ENCODE measurements at places on chromosomes 2 and 18.

DNA sequence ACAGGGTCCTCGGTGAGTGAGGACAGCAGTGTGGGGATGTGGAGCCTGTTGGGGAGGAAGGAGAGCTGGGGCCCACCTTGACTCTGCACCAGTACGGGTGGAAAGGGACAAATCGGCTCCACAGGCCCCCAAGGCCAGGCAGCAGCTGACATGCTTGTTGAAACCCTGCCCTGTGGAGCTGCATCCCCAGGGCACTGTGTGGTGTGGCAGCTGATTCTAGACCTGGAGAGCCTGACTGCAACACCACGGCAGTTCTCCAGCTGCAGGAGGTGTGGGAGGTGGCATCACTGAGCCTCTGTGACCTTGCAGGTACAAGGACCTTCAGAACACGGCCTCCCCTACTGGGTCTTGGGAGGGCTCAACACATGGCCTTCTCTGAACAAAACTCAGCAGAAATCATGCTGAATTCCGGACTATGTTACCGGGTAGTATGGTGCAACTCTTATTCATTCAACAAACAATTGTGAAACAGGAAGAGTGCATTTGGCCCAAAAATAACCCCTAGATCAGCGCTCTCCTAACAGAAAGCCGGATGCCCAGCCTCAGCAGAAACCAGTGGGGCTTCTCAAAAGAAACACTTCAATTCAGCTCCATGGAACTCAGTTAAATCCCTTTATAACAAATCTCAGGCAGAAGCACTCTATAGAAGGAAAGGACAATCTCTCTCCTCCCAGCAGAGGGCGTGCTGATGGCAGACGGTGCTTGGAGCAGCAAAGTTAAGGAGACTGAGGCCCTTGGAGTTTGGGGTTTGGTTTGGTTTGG is 104.4 kb upstream of the SALL3 start:
- DNase-seq, result no peak

DNA sequence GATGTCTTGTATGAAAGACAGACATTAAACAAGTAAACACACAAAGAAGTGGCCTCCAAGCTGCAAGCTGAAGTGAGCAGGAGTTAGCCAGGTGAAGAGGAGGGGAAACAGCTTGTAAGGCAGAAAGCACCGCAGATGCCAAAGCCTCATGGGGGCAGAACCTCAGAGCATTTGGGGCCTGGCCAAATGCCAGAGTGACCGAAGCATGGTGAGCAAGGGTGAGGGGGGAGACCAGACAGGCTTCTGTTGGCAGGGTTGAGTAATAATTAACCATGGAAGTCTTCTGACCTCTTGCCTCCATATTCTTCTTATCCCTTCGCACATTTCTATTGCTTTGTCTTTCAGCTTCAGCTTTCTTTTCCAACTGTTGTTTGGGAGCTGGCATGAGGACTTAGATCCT is 5.6 kb downstream of the QPCT start:
- no peak for DNase-seq

DNA sequence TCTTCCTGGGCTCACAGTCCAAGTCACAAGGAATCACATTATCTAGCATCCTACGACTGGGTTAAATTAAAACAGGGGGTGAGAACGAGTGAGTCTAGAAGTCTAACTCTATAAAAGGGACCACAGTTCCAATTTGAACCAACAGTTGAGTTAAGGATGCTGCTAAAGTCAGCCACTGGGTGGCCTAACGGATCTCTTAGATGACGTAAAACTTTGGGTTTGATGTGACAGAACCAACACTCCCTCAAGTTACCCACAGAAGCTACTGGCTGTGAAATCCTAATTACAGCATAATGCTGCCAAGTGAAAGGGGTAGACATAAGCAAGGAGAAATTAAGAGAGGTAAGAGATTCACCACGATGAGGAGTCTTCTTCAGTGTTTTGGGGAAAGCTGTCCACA is 32.7 kb upstream of the RUFY4 start:
- DNase-seq, result no peak

DNA sequence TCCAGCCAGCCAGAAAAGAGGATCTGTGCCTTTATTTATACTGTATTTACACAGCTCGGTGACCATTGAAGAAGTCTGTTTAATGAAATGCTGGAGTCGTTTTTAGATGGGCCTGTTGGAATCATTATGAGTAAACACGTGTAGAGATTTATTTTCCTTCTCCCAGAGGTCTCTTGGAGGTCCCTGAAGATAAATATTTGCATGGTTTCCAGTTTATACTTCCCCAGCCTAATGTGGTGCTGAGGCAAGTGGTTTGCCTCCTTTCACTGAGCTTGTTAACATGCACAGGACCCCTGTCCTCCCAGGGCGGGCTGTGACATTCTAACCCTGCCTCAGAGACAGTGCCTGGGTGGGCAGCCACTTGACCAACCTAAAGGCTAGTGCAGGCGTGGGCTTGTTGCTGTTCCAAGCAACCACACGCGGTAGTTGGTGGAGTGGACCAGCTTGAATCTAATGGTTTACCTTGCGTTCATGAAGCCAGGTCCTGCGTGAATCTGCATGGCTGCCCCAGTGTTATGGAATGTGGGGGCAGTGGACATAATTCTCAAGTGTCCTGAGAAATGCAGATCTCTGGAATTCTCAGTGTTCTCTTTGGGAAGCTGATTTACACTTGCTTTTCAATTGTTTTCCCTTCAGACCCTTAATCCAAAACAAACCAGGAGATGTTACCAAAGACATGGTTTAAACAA is 130.2 kb upstream of the DLX2 start:
- no peak for DNase-seq

DNA sequence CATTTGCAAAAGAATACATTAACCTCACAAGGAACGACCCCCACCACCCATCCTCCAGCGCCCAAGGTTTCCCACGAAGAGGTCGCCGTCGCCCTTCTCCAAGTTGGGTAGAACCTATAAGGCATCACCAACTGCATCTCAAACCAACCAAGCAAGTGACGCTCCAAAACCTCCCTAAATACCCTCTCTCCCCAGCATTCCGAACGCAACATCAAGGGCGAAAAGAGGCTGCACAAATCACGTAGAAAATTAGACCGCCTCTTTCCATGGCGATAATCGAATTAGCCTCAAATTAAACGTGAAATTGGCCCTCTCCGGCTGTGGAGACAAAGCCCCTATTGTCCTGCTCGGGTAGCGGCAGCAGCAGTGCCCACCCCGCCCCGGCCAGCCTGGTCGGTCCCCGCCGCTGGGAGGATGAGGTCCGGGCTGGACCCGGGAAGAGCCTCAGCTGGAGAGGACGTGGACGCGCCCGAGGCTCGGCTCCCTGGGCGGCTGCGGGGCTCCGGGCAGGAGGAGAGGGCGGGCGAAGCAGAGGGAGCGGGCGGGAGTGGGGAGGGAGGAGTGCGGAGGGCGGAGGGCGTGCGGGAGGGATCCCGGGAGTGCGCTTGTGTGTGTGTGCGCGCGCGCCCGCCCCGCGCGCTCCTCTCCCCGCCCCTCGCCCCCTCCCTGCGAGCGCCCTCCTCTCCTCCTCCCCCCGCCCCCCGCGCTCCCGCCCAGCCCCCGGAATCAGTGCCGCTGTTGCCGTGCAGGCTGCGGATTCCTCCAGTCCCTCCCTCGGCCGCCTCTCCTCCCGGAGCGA is at the start of gene SPTBN1:
TSS of gene SPTBN1 (plus strand) at position 765 of the 799 bp plus-strand sequence. CDS start 70,092 bp downstream, outside the sequence.
- no peak for DNase-seq

DNA sequence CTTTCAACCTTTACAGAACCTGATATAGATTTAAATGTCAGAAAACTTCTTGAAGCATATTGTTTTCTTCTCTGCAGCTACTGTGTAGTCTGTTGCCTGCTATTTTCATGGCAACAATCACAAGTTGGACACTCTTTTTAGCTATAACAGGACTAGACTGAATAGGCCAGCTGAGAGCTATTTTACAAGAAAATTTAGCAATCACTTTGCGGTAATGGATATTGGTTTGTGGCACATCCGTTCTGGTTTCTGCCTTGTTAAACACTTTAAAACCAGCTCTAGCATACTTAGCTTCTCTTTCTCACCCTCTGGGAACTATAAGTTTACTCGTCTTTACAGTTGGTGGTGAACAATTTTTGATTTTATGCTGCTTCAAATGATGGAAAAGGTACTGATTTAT is 125.7 kb downstream of the MAP2 start:
- no peak for DNase-seq

GRCh38 chr2:231362555-231363184 is 32.8 kb upstream of the B3GNT7 start:
- no peak for DNase-seq

GRCh38 chr2:86042256-86043168 is 63.2 kb downstream of the POLR1A start:
- DNase-seq, result no peak

DNA sequence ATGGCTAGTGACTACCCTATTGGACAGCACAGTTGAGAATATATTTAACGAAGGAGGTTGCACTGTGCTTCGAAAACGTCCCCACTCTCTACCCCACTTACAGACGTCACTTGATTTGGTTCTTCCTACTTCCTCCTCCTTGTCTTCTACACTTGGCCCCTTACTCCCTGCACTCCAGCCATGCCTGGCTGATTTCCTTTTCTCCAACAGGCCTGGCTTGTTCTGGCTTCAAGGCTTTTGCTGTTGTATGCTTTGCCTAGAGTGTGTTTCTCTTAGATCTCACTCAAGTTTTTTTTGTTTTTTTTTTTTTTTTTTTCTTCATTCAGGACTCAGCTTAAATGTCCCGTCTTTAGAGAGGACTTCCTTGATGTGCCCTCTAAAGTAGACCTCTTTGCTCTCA is 336.8 kb downstream of the CLIP4 start:
- DNase-seq, result no peak

GRCh38 chr2:216345846-216346245 is 26.4 kb downstream of the MARCHF4 start:
- no peak for DNase-seq

DNA sequence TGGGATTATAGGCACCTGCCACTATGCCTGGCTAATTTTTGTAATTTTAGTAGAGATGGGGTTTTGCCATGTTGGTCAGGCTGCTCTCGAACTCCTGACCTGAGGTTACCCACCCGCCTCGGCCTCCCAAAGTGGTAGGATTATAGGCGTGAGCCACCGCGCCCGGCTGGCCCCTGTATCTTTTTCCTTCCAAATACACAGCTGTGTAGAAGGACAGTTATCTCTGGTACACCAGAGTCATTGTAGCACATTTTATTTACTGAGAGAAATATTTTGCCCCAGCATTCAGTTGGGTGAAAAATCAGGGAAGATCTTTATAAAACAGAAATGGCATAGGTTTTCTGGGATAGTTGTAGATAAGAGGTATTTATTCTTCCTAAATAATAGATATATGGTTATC is 23.5 kb upstream of the POLR1B start:
- DNase-seq, result no peak

DNA sequence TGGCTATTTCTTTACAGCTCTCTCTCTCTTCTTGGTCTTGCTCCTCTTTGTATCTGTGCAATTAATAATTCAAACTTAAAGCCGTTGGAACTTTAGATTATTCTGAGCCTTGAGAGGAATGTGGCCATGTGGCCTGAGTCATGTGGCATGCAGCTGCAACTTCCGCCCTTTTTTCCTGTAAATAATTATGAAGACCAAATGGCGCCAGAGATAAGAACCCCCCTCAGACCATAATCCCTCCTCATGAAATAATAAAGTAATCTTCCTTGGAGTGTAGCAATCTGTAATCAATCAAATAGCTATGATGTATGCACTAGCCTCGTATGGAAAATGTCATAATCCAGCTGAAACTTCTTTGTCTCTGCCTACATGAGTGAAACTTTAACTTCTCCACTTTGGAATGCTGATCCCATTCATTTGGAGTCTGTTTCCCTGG is 13.5 kb upstream of the TWSG1 start:
- no peak for DNase-seq

DNA sequence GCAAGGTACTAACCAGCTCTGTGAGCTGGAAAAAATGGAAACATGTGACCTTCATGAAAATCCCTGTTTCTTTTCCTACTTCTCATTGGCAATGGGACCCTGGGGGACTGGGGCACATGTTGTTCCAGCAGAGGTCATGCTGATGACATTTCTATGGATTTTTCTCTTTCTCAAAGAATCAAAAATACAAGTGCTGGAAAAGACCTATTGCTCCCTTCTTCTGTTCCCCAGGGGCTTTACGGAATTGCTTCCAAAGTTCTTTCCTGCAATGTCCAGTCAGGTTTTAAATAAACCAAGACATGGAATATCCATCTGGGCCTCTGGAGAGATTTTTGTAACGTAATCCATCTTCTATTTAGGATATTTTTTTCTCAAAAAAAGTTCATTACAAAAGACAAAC is 1006.1 kb upstream of the CELF4 start:
- DNase-seq, result no peak

- DNase-seq, result no peak
Measured at GRCh38 chr2:26735883-26736588, 28.0 kb upstream of the SLC35F6 start.

DNA sequence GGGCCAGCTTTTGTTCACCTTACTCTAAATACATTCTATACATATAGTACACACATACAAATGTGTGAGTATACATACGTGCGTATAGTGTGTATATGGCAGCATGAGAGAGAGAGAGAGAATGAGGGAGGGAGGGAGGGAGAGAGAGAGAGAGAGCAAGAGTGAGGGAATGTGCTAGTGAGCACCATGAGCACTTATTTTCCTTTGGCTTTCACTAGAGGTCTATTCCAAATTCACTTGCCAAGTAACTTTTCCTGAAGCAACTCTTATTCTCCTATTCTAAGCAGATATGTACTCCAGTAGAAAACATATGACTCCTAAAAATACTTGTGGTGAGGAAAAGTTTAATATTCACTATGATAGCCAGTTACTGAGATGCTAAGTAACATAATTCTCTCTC is 85.7 kb downstream of the COBLL1 start:
- no peak for DNase-seq

DNA sequence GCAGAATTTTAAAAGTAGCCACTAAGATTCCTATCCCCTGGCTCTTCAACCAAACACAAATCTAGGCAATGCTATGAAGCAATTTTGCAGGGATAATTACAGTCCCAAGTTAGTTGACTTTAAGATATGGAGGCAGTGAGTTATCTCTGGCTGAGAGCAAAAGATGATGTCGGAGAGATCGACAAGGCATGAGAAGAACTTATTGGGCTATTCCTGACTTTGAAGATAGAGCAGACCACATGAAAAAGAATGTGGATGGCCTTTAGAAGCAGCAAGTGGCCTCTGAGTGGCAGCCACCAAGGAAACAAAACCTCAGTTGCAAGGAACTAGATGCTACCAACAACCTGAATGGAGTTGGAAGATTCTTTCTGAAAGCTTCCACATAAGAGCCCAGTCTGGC is 58.2 kb upstream of the PPM1B start:
- DNase-seq, result no peak

GRCh38 chr2:174605687-174606086 is 8.1 kb upstream of the WIPF1 start:
- no peak for DNase-seq
